ENCODE measurements at places on chromosomes 4 and X.

DNA sequence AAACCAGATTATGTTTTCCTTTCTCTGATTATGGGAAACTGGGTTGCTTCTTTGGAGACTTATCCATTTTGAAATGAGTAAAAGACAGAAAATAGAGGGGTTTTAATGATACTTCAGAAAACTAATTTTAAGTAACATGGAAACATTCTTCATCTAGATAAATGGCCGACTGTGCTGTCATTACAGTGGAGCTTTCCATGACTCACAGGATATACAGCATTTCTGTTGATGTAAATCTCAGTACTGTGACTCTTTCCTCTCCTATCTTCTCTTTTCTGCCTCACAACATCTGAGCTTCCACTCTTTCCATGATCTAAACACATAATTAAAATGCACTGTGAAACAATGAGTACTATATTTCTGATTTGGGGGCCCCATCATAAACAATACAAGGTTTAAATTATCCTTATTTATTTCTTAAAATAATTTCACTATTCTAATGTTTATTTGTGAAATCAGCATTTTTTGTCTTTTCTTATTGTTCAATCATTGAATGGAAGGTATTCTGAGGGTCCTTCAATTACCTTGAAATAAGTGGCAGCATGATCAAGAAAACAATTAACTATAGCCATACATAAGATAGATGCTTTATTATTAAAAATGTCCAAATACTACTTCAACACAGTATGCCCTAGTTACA, 19.3 kb downstream of the SEC24D start:
- no peak for DNase-seq

- no peak for DNase-seq
These were observed 689 bp downstream of the METAP1 start for GRCh38 chr4:98996056-98996764.

DNA sequence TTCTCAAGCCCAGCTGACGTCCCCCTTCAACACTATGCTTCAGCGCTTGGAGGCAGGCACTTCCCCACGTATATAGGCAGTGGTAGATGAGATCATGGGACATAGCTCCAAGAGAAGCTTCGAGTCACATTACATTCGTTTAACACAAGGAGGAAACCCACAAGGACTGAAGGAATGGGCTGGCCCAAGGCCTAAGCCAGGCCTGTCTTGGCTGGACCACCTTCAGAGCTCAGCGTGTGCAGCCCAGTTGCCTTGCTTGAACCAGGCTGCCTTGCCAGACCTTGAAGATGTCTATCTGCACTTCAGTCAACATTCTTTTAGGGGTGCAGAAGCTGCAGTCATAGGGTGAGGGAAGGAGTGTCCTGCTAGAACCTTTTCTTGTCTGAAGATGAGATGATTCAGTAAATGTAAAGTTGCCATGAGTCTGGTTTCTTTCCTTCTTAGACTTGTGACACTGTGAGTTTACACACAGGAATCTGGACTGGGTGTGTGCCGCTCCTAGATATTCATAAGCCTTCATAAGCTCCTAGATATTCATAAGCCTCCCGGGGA, 144.1 kb upstream of the RBPJ start:
- DNase-seq = no peak

- DNase-seq = no peak
These were observed 264.0 kb upstream of the HAND2 start for GRCh38 chr4:173793937-173794510.
